NT2/D1 (cell line): ENCODE measurements at places on chromosomes 16 and 17.

GRCh38 chr17:15966879-15967248 is 21.9 kb downstream of the ADORA2B start:
- no peak for DNase-seq

DNA sequence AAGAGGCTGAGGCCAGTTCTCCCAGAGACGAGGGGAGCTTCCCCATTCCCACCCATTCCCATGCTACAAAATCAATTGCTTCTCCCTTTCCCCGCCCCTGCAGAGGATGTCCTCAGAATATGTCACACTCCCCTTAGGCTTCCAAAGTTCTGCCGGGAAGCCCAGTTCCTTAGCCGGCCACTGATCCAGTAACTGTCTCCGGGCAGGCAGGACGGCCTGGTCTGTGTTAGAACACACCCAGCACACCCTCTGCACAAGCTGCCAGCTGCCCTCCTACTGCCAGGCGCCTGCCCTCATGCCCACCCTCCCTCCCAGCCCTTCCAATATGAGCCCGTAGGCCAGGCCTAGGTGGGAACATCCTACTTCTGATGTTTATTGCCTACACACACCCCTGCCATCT is 31.1 kb downstream of the SGSM2 start:
- no peak for DNase-seq

GRCh38 chr17:12365805-12366204 is 299.9 kb upstream of the MYOCD start:
- DNase-seq: no peak

DNA sequence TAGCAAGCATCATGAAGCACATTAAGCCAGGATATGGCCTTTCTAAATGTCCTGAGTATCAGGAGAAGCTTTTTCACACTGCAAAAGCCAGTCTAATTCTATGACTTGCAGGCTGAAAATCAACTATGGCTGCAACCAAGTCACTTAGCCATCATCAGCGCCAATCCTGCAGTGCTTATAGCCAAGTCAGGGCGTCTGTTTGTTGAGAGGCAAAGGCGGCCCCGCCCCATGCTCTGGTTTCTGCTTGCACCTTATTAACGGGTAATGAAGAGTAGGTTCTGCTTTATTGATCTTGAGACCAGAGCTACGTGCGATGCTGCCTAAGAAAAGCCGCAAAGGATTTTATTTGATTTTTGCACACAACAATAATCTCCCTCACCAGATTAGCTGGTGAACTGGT is 88.4 kb downstream of the CDH13 start:
- no peak for DNase-seq

DNA sequence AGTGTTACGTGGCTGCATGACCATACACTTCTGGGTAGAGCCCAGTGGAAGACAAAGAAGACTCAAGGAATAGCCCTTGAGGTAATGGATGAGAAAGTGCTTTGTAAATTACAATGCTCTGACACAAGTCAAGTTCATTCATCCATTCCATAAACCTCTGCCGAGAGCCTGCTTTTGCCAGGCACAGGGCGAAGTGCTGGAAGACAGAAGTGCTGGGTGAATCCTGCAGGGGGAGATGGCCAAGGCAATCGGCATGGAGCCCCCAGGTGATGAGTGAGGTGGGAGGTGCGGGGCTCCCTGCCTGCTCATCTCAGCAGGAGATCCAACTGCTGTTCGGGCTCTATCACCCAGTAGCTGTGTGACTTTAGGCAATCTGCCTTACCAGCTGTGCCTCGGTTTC is 2.8 kb upstream of the SOCS3 start:
- no peak for DNase-seq

DNA sequence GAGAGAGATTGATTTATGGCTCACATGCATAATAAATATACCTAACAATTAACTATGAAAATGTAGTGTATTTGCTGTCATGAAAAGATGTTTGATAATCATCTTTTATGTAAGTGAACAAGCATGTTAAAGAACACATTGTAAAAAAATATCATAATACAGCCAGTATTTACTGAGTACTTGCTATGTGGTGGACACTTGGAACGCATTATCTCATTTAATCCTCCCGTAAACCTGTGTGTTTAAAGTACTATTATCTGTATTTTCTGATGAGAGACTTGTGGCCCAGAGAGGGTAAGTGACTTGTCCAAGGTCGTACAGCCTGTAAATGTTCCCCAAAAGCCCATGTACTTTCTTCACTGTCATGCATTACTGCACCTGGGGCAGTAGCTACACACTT is 70.7 kb downstream of the PRKCA start:
- DNase-seq: no peak

DNA sequence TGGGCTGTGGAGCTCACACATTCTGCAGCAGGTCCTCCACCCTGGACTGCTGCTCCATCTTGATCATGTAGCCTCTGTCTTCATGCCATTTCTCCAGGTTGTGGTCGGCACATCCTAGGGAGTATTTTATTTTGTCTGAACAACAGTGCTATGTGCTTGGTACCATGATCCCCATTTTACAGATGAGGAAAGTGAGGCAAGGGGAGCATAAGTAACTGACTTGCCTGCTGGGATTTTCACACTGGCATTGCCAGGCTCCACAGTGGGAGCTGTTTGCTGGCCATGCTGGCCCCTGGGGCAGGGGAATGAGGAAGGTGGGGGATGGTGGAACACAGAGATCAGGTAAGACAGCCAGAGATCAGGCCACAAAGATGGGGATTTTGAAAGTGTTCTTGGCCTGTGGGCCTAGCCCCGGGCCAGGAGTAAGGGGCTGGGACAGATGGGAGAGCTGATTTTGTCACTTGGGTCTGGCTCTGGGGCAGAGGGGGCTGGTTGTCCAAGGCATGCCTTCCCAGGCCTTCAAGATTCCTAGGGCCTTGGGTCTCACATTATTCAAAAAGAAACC is 9.3 kb upstream of the ZNF500 start:
- DNase-seq: no peak

DNA sequence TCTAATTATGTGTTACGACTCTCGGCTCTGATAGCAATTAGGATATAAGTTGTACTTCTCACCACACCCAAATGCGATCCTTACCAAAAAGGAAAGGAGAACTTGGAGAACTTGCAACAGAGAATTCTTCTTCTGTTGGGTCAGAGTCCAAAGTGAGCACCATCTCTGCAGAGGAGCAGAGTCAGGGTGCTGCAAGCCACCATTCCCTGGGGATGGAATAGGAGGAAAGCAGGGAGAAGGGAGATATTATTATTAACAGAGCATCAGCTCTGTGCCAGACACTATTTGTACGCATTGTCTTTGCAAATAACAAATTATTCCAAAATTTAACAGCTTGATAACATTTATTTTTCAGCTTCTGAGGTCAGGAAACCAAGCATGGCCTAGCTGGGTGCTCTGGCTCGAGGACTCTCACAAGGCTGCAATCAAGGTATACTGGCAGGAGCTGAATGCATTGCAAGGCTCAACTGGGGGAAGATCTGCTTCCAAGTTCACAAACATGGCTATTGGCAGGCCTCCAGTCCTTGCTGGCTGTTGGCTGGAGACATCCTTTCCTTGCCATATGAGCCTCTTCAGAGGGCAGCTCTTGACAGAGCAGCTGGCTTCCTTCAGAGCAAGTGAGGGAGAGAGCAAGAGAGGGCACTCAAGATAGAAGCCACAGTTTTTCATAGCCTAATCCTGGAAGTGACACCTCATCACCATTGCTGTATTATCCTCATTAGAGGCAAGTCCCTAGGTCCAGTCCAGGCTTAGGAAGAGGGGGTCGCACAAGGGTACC is 296.2 kb upstream of the CDH5 start:
- no peak for DNase-seq

DNA sequence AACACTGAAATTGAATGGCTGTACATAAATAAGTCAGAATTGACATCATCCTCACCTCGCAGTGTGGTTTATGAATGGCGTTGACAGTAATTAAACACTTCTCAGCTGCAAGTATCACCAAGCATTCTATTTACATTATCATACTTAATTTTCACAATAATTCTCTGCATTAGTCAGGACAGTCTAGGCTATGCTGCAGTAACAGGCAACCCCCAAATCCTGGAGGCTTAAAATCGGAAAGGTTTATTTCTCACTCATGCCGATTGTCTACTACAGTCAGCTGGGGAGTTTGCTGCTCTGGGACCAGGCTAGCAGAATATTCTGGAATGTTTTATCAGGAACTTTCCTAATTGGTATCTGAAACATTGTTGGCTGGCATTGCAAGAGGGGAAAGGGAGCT is 493.2 kb upstream of the ERCC4 start:
- DNase-seq: no peak

DNA sequence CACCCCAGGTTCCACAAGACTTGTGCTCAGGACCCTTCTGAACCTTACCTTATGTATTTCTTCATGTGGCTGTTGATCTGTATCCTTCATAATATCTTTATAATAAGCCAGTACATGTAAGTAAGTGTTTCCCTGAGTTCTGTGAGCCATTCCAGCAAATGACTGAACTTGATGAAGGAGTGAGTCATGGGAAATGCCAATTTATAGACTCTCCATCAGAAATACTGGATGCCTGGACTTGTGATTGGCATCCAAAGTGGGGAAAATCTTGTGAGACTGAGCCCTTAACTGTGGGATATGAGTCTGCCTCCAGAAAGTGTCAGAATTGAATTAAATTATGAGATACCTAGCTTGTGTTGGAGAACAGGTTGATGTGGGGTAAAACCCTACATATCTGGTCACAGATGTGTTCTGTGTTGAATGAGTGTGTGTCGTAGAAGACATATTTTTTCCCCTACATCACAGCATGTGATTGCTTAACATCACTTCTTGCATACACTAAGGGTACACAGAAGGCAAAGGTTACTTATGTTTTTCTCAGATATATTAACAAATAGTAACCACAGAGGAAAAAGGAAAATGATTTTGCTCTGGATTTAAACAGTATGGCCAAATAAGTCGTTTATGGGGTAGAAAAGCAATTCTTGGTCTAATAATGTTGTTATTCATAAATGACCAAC is 70.2 kb upstream of the NETO2 start:
- no peak for DNase-seq

DNA sequence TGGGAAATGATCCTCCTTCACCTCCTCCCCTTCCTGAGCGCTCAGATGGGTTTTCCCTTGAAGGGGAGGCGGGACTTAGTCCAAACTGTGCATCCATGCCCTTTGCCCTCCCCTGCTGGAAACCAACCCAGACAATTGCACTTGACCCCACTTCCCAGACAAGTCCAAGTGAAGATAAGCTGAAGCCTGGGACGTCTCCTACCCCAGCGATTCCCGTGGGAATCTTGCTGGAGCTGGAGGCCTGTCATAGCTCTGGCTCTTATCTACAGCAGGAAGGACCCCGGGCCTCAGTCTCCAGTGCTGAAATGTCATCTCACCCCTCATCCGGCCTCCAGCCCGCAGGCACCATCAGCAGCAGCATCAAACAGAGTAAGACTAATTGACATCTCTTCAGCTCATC is 6.5 kb upstream of the NGFR start:
- no peak for DNase-seq

GRCh38 chr17:68433911-68434508 is 23.3 kb downstream of the WIPI1 start:
- no peak for DNase-seq

DNA sequence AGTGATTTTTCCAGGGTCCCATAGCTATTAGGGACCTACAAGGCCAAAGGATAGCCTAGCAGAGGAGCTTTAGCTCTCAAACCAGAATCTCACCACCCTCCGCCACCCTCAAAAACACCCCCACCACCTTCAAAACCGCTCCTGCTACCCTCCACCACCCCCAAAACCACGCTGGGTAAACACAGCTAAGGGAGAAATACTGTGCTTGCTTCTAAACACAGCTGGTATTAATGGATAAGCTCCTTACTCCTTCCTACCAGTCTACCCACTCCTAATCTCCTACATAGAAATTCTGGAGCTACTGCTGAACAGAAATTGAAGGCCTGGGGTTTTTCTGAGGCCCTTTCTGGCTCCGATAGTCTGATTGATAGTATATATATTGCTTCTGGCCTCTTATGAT is 2.2 kb upstream of the LPCAT2 start:
- no peak for DNase-seq

DNA sequence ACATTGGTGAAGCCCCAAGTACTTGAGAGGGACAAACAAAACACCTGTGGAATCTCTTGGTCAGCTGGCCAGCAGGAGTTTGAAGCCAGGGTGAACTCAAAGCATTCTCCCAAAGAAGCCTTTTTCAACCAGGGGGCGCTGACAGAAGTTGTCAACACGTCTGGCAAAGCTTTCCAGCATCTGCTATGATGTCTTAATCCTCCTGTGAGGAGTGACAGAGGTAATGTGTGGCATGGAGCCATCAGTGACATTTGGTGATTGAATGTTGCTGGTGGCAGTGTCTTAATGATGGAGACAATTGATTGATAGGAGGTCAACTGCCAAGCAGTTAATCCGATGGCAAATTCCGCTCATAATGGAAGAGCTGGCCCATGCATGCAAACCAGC is 257.6 kb upstream of the HSBP1 start:
- no peak for DNase-seq

DNA sequence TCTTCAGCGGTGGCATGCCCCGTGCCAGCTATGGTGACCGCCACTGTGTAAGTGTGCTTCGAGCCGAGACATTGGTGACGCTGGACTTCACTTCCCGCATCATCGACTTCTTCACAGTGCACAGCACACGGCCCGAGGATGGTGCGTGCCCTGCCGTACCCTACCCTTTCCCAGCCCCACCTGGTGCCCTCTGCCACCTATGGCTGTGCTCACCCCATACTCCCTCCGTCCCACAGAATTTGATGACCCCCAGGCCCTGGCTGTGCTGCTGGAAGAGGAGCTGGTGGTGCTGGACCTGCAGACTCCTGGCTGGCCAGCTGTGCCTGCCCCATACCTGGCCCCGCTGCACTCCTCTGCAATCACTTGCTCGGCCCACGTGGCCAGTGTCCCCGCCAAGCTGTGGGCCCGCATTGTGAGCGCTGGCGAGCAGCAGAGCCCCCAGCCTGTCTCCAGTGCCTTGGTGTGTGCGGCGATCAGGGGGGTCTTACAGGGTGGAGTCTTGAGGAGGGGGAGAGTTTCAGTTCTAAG is 9.5 kb downstream of the LLGL1 start:
- no peak for DNase-seq

GRCh38 chr17:63542942-63543821 is 7.1 kb upstream of the DCAF7 start:
- DNase-seq: no peak

DNA sequence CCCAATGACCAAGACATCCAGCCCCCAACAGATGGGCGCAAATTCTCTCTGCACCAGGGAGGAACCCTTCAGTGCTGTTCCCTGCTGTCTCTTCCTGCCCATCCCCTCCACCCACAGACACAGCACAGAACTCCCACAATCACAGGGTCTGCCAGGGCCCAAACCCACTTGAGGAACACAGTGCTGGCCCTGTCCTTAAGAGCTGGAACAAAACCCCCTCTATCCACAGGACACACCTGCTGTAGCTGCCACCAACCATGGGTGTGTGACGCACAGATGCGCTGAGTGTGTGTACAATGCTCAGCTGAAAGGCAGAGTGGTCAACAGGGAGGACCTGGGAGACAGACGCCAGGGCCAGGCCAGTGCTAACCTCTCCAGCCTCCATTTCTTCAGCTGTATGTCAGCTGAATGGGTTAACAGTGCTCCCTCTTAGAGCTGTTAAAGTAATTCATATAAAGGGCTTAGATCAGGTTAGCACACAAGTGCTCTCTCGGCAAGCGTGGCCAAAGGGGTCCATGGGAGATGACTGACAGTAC is 62.1 kb downstream of the AMFR start:
- no peak for DNase-seq

- no peak for DNase-seq
Observed at GRCh38 chr17:7261379-7262191, 693 bp downstream of the CLDN7 start.

GRCh38 chr17:72518159-72518732 is 397.4 kb downstream of the SOX9 start:
- DNase-seq: no peak
